ENCODE measurements at places on chromosomes 7 and 10.

DNA sequence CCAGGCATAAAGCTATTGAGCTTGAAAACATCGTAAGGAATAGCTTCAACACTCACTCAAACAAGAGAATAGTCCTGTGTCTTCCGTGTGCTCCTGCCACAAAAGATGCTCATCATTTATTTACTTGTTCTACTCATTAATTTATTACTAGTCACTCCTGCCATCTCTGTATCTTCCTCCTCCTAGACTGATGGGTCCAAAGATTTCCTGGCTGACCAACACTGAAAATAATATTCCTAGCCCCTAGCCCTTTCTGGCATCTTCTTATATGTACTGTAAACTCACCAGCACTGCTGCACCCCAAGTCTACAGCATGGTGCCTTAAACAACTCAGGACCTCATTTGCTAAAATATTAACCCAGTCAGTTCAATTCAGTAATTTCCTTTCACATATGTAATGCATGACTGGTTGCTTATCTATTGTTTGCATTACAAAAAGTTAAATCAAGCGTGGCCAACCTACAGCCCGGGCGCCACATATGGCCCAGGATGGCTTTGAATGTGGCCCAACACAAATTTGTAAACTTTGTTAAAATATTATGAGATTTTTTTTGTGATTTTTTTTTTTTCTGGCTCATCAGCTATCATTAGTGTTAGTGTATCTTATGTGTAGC is 86.7 kb upstream of the GSDME start:
- DNase-seq: no peak

DNA sequence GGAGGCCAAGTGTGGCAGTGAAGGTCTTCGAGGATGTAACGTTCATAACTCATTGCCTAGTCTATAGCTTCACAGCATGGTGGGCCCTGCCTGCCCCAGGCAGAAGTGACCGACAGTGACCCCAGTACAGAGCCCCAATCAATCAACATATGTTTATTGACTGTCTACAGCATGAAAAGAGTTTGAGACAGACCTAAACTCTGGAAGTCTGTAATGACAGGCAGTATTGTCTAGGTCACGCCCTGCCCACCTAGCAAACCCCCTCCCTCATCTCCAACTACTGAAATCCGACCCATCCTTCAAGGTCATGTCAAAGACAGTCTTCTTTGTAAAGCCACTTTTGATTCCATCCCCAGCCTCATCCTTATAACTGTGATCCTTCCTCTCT is 43.9 kb downstream of the LYZL1 start:
- no peak for DNase-seq

GRCh38 chr7:91180746-91181145 is 83.5 kb upstream of the FZD1 start:
- DNase-seq: no peak

GRCh38 chr10:27446091-27446918 is 57.8 kb upstream of the RAB18 start:
- peak; percentile 22 for DNase-seq

DNA sequence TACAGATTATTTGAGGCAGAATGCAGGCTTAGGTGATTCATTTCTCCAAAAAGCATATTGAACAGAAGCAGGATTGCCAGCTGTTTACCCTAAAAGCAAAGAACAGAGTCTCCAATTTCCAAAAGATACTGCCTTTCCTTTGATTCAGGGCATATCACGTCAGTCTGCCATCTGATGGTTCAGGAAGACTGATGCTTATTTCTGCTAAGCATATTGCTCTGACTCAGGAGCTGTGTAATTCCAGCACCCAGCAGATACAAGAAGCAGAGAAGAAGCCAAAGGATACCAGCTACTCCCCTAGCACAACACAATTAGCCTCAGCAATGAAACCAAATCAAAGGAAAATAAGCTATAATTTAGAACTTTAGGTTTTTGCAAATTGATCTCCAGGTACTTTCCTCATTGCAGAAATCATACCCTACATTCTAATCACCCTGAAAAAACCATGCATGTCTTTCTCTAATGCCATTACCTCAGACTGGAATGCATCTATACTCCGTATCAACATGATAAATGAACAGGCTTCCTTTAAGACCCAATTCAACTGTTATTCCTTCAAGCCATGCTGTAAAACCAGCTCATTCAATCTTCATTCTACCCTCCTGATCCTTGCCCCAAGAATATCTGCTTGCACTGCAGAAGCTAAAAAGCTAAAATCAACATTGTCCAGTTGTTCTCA is 55.1 kb downstream of the ABI1 start:
- peak; percentile 13 for DNase-seq

DNA sequence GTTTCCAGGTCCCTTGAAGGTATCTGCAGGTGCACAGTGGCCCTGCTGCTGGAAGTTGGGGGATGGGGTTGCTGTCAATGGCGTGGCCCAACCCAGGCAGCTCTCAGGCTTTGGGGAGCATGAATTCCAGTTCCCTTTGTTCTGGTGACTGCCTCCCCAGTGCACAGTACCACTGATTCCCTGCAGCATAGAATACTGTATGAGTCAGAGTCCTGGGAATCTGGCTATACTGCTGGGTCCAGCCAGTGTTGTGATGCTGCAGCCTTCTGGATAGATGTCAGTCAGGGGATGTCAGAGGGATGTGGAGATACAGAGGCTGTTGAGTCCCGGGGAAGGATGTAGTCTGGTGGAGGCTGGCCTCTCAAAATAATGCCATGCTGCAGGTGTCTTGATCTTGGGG is 99.3 kb downstream of the LANCL2 start:
- peak; percentile 27 for DNase-seq

- DNase-seq: no peak
Observed at GRCh38 chr10:649445-649797, 40.0 kb downstream of the DIP2C start.

DNA sequence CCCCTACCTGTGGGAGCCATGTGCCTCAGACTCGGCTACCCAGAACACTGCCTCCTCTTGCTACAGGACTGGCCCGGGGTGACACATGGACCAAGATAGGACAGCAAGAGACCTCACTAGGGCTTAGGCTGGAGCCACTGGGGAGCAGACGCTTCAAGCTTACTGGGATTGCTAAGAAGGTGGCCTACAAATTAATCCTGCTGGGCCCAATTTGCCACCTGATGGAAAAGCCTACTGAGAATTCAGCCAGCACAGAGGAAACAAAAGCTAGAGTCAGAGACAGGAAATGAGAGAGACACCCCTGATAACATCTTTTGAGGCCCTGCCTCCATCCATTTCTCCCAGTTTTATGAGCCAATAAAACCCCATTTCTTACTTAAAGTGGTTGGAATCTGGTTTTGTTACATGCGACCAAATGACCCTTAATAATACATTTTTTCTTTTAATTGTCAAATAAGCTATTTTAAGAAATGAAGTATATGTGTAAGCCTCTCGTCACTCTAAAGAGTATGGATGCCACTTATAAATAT is 282.1 kb downstream of the CXCL12 start:
- DNase-seq: no peak

DNA sequence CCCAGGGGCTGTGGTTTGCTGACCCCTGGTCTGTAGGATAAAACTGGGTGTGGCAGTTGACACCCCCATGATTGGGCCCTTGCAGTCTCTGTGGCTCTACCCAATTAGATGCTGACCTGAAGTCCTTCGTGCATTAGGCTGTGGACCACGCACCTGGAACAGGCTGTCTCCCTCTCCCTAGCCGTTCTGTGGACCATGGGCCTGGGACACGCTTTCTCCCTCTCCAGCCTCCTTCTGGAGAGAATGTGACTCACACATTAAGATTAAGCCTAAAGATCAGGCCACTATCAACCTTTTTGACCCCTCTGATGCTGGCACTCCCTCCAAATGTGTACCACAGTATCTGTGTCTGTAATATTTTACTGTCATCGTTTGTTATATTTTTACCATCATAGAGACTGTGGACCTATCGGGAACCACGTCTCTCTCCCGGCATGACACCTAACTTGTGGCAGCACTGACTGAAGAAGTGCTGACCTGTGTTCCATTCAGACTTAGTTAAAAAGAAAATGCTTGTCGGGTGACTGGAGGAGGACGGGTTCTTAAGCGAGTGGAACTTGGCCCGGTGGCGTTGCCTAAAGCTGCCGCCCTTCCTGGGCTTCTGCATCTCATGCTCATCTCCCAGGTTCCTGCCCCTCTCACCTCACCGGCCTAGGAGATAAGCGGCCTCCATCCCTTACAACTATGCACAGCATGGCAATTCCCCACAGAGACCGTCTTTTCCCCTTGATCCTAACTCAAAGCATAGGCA is 92.8 kb downstream of the WDR37 start:
- no peak for DNase-seq

DNA sequence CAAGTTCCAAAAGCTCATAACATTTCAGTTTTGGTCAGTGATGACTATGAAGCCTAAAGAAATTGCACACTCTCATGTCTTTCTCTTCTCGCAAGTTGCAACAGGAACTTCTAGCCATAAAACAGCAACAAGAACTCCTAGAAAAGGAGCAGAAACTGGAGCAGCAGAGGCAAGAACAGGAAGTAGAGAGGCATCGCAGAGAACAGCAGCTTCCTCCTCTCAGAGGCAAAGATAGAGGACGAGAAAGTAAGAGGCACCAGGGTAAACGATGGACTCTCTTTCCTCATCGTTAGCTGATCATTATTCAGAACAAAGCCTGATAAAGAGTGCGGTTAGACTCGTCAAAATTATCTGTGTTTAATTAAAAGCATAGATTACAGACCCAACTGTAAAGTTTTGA is 94.7 kb downstream of the HDAC9 start:
- no peak for DNase-seq

GRCh38 chr10:102242118-102242485 is 790 bp upstream of the PITX3 start:
- no peak for DNase-seq

GRCh38 chr7:7817748-7818147 is 99.3 kb upstream of the RPA3 start:
- DNase-seq: no peak

- DNase-seq: peak; percentile 61
Observed at GRCh38 chr10:96863922-96864543, 31.9 kb downstream of the LCOR start.

DNA sequence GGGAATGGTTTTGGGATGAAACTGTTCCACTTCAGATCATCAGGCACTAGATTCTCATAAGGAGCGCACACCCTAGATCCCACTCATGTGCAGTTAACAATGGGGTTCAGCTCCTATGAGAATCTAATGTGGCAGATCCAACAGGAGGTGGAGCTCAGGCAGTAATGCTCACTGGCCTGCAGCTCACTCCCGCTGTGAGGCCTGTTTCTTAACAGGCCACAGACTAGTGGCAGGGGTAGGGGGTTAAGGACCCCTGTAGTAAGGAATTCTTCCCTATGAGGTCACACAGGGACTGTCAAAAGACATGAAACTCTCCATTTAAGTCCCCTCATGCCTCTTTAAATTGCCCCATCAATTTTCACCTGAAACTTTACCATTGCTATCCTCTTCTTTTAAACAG is 8.0 kb downstream of the HGF start:
- no peak for DNase-seq

- peak; percentile 32 for DNase-seq
Observed at GRCh38 chr7:35993113-35993512, 159.9 kb upstream of the EEPD1 start.
